Large intestine (tissue), 12 donors: ENCODE measurements at places on chromosomes 11 and 22. TPM values are rescaled to one million over a fixed set of nuclear protein-coding genes. Genes with fewer than 3 reads are reported as not detected.
A peak's percentile ranks its signal among the peaks of the same experiment; 100 is the strongest.

DNA sequence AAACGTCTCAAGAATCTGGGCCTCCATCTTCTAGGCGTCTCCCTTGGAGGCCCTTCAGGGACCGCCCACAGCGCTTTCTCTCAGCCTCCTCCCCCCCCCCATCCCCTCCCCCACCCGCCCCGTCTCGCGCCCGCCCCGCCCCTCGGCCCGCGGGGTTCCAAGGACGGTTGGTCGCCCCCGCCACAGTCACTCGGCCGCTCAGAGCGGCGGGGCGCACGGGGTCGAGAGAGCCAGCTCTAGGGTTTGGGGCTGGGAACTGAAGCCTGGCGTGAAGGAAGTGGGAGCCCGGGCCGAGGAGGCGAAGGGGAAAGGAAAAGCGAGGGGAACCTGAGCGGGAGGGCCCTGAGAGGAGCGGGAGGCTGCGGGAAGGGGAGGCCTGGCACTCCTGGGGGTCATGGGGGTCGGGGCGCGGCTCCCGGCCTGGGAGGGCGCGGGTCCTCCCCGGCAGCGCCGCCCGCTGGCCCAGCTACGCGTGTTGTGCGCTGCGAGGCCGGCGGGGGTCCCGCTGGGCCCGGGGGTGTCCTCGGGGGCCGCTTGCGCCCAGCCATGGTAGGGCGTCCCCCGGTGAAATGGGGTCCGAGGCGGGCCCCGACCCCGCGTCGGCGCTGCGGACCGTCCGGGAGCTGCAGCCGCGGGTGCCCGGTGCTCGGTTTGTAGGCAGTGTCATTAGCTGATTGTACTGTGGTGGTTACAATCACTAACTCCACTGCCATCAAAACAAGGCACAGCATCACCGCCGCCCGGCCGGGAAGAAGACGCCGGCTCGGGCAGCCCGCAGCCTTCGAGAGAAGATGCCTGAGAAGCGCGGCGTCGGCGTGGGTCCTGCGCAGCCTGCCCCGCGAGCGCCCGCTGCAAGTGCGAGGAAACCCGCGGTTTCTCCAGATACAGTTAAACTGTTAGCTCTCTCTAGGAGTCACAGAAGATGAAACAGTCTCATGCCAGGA, at the start of gene BTG4:
BTG4 (minus strand) TSS at position 91 of the 944 bp plus-strand sequence. CDS start 13,610 bp downstream, outside the sequence.
- no peak for DNase-seq

RBM14 gene
- 68.5 TPM for polyA plus RNA-seq

GRCh38 chr11:113474362-113475159, 637 bp downstream of the DRD2 start:
- DNase-seq, result peak; percentile 50

NEFH gene
- 5.6 TPM for polyA plus RNA-seq

PRR5L gene
- 37.8 TPM for polyA plus RNA-seq

GRCh38 chr11:73576185-73576614, 21.7 kb downstream of the FAM168A start:
- no peak for DNase-seq

NLRP10 gene
- polyA plus RNA-seq, result not detected

LAYN gene
- 5.4 TPM for polyA plus RNA-seq

DNA sequence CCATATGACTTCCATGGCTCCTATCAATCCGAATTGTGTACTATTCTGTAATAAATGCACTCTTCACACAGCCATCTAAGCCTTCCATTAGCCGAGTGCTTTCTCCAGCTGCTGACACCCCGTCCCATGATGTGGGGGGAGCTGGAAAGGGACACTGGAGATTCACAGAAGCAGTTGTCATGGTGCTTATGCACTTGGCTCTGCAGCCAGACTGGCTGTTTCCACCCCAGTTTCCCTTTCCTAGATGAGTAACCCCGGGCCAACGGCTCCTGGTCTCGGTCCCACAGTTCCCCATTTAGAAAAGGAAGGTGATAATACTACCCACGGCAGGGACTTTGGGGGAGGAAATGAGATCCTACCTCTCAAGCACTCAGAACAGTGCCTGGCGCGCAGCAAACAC, 244.9 kb upstream of the SYN3 start:
- DNase-seq, result no peak

OLFML1 gene
- 15.4 TPM for polyA plus RNA-seq

DNA sequence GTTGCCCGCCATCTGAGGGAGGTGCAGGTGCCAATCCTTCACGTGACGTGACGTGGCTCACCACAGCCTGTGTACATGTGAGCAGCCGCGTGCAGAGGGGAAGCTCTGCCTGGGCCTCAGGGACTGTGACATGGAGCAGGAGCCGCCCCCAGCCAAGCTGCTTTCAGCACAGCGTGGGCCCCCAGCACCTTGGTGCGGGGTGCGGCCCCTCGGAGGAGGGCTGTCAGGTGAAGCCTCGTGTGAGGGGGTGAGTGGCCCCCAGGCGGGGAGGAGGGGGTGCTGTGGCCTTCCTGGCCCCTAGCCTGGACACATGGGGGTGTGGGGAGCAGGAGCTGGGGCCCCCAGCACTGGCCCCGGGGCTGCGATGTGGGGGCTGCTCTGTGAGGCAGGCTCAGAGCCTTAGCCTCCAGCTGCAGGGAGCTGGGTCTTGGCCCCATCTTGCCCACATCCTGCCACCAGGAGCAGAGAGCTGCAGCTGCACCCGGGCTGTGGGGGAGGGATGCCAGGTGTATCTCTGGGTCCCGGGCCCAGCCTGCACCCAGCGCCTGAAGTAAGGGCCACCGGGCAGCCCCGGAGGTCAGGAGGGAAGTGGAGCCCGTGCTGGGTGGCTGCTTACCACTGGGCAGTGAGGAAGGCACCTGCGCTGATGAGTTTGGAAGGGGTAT, at the start of gene ADORA2A:
ADORA2A (plus strand) TSS at position 100 of the 665 bp plus-strand sequence. CDS start 5,806 bp downstream, outside the sequence.
- no peak for DNase-seq
